ENCODE measurements at places on chromosomes 7 and 10. TPM values are rescaled to one million over a fixed set of nuclear protein-coding genes. Genes with fewer than 3 reads are reported as not detected.
A peak's percentile ranks its signal among the peaks of the same experiment; 100 is the strongest.

The KLF14 gene
- total RNA-seq: 0.17 TPM

The ZNF503 gene
- 12.8 TPM for total RNA-seq

The ADAM22 gene
- 3.2 TPM for total RNA-seq

The PSD gene
- total RNA-seq: 0.34 TPM

The ANKIB1 gene
- total RNA-seq: 41.7 TPM

- peaks cover 68% of the 10 kb centered on the region for H3K36me3 ChIP-seq
- no peak overlapping the region for H3K4me3 ChIP-seq
- H3K27me3 ChIP-seq: no peaks in the 10 kb centered on the region
- no peak for DNase-seq
- H3K4me1 ChIP-seq: no peaks in the 10 kb centered on the region
Measured at GRCh38 chr10:32889631-32890212, 68.3 kb downstream of the ITGB1 start.

DNA sequence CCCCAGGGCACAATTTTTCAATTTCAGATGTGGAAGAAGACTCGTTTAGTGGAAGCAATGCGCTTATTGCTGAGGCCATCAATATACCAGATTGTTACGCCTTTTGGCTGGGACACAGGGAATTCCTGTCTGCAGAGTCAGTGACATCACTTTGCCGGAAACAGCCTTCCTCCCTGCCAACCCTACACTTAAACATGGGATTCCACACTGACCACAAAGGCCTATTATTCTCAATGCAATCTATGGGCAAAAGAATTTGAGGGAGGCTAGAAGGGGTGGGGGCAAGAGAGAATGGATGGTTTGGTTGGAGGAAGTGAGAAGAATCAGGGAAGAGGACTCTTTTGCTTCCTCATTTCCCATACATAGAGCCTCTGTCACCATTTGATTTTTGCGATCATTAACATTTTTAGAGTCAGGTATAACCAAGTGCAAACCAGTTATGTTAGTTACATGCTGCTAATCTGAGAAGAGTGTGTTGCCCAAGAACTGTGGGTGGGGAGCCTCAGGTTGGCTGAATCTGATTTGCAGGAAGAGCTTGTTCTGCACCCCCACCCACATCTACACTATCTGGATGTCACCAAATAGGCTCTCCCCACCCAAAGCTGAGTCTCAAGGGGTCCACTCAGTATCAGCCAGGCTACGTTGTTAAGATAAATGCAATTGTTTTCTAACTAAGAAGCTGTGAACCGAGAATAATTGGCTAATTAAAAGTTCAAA, 58.2 kb downstream of the ENTPD1 start:
- peaks cover 7% of the 10 kb centered on the region for H3K36me3 ChIP-seq
- H3K27me3 ChIP-seq: no peaks in the 10 kb centered on the region
- H3K27ac ChIP-seq: peak overlapping the region; percentile 66
- peaks cover 33% of the 10 kb centered on the region for H3K4me1 ChIP-seq
- peak; percentile 64 for DNase-seq

DNA sequence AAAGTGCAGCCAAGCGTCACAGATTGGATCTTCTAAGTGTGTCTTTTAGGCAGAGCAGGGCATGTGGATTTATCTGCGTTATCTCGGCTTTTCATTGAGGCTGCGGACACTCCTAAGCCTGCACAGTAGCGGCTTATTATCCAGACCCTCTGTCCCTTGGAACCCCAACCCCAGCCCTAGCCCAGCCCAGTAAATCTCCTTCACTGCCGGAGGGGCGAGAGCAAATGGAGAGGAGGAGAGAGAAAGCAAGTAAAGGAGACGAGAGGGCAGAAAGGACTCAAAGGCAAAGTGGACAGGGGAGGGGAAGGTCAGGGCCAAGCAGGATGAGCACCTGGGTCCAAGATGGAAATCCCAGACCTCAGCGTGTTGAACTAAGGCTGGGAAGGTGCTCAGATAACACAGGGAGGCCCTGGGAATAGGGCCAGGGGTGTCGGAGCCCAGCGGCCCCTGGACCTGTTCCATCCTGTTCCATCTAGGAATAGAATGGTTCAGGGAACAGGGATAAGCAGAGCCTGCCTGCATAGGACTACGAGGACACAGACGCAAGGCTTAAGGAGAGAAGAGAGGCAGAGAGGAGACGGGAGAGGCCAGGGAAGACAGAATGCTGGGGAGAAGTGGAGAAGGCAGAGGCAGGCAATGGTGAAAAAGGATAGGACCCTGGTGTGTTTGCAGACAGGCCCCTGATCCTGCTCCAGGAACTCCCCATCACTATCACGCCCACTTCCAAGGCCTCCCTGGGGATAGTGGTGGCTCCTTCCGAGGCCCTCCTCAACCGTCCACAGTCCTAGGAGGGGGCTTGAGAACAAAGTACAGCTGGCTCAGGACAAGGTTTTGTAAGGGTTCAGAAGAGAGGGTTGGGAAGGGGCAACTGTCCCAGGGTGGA, 99.6 kb downstream of the CHST15 start:
- DNase-seq: no peak
- peak overlapping the region; percentile 69 for H3K4me3 ChIP-seq
- H3K4me1 ChIP-seq: peaks cover 30% of the 10 kb centered on the region
- peaks cover 16% of the 10 kb centered on the region for H3K36me3 ChIP-seq
- H3K27ac ChIP-seq: peak overlapping the region; percentile 88

- H3K4me3 ChIP-seq: peak overlapping the region; percentile 95
- DNase-seq: no peak
- peaks cover 39% of the 10 kb centered on the region for H3K36me3 ChIP-seq
- H3K4me1 ChIP-seq: peaks cover 8% of the 10 kb centered on the region
- H3K27me3 ChIP-seq: no peaks in the 10 kb centered on the region
- H3K27ac ChIP-seq: peak overlapping the region; percentile 86
Measured at GRCh38 chr7:74253835-74254128, 417 bp downstream of the RFC2 start.

GRCh38 chr7:149404825-149405224, 56.0 kb downstream of the ZNF777 start:
- H3K27me3 ChIP-seq: peaks cover 32% of the 10 kb centered on the region
- H3K27ac ChIP-seq: no peak overlapping the region
- no peak for DNase-seq
- H3K36me3 ChIP-seq: no peaks in the 10 kb centered on the region

All from Calu3 (cell line).